ENCODE measurements at places on chromosomes 4 and X.

GRCh38 chr4:42488554-42488953 lies 91.3 kb downstream of the SHISA3 start:
- DNase-seq: no peak

DNA sequence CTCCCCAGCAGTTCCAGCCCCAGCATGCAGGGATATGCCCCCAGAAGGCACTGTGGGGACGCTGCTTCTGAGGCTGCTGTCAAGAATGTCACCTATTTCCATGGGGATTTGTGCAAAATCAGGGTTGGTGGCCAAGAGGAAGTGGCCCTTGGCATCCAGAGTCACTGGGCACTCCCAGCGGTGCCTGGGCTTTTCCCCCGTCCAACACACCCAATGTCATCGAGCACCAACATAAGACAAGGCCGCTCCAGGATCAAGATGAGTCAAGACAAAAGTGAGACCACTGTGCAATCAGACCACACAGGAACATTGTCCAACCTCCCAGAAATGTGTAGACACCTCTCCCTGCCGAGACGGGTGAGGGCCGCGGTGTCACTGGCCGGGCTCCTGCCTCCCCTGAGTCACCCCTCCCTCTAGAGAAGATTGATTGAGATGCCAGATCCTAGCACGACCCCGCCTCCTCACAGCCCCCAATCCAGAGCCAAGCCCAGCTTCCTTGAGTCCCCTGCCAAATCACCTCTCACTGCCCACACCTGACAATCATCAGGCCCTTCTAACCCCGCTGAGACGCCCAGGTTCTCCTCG lies 194.3 kb downstream of the AFAP1 start:
- DNase-seq: no peak

DNA sequence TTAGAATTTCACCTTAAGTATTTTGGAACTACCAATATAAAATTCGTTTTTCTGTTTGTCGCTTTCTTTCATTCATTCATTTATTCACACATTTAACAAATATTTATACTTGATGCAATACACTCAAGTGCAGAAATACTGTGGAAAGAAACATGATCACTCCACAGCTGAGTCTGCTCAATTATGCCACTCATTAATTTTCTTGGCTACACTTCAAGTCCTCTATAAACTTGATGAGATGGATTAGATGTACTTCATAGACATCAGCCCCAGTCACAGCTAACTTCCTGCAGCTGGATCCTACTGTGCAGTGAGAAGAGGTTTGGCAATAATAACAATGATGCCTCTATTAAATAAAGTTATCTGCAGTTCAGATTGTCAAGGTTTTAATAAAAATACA lies 208.1 kb downstream of the PDGFC start:
- no peak for DNase-seq

- no peak for DNase-seq
These were observed 352.8 kb downstream of the DHRSX start for GRCh38 chrX:2147928-2148327.

GRCh38 chr4:27251771-27252170 lies 391.1 kb downstream of the STIM2 start:
- no peak for DNase-seq

- DNase-seq: no peak
These were observed 81.2 kb upstream of the GPM6B start for GRCh38 chrX:13898083-13898482.

GRCh38 chr4:89599026-89599425 lies 237.9 kb downstream of the SNCA start:
- no peak for DNase-seq

DNA sequence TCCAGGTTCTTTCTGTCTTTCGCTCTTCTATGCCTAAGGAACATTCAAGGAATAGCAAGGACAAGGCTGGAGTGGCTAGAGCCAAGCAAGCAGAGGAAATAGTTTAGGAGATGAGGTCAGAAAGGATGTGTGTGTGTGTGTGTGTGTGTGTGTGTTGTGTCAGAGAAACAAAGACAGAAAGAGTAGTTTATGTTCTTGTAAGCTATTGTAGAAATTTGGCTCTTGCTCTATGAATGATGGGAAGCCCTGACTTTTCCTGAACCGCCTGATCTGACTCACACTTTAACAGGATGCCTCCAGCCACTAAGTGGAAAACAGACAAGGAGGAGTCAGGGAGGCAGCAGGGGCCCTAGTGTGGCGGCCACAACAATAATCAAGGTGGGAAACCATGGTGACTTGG lies 39.7 kb downstream of the LGI2 start:
- DNase-seq: peak; percentile 55

- DNase-seq: no peak
These were observed 559.1 kb downstream of the ZNF674 start for GRCh38 chrX:45986081-45986480.

DNA sequence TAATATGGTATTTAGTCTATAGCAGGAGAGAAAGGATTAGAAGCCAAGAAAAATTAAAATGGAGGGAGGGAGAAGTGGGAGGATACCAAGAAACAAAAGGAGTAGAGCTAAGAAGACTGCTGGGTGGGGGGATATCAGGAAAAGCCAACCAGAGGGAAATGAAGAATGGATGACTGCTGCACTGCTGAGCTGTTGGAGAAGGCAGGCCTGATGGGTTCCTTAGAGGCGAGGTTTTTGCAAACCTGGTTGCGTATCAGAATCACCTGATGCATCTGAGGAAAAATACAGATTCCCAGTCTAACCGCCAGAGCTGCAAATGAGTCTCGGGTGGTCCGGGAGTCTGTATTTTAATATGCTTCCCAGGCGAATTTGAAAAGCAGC lies 1.5 kb downstream of the PGRMC1 start:
- DNase-seq: no peak

DNA sequence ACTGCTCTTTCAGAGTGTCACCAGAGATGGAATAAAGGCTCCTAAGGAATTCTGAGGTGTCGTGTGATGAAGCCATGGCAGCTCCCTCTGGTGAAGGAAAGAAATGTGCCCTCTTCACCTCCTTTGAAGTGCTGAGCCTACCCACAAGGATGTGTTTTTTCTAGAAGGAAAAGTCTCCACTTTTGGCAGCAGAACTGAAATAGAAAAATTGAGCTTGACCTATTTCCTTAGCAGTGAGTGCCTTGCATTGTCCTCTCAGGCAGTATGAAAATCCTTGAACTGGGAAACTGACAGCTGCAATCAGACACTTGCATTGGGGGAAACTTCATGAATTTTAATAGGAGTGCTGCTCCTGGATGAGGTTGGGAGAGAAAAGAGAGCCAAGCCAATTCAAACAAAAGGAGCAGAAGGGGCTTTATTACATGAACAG lies 95.2 kb downstream of the DCLK2 start:
- no peak for DNase-seq

- no peak for DNase-seq
These were observed 471.8 kb downstream of the KCNIP4 start for GRCh38 chr4:21476757-21477156.

- no peak for DNase-seq
These were observed 25.9 kb upstream of the NDNF start for GRCh38 chr4:121098266-121098665.

GRCh38 chr4:27318740-27319139 lies 458.1 kb downstream of the STIM2 start:
- DNase-seq: peak; percentile 27

GRCh38 chrX:3293251-3293650 lies 53.2 kb downstream of the MXRA5 start:
- DNase-seq: no peak

DNA sequence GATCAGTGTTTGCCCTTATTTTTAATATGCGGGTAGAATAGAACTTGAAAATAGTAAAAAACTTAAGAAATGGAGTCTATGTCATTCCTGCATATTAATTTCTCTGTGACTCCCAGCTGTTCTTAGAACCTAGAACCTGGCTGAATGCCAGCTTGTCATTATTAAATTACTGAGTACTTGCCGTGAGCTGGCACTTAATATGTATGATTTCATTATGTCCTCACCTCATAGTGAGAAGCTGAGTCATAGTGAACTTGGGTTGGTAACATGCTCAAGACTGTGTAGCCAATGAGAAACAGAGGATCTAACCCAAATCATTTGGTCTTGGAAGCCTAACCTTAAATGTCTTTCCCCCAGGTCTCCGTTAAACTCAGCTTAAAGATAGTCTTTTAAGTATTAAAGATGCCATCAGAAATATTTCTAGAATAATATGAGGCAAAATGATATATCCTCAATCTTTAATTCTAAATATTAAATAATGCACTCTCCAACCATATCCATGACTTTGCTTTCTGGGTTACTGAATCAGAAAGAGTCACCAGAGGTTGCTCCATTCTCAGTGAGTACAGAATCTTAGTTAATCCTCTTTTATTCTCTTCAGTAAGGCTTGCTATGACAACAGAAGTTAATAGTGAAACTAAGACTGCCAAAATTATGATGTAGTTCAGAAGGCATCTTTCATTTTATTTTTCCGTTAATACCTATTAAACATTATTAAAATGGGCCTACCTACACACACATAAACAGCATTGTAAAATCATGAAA lies 58.6 kb upstream of the TLL1 start:
- DNase-seq: no peak

GRCh38 chr4:38242822-38243387 lies 282.7 kb downstream of the PTTG2 start:
- no peak for DNase-seq

- DNase-seq: peak; percentile 20
These were observed at the start of gene ARMCX1 for GRCh38 chrX:101550362-101550750. ARMCX1 (plus strand) TSS chrX:101550547; CDS start chrX:101552931, 2,384 bp downstream.

- DNase-seq: peak; percentile 24
These were observed 13.1 kb downstream of the TAB3 start for GRCh38 chrX:30875957-30876356.

GRCh38 chrX:47293106-47293505 lies 60.3 kb downstream of the USP11 start:
- DNase-seq: no peak

DNA sequence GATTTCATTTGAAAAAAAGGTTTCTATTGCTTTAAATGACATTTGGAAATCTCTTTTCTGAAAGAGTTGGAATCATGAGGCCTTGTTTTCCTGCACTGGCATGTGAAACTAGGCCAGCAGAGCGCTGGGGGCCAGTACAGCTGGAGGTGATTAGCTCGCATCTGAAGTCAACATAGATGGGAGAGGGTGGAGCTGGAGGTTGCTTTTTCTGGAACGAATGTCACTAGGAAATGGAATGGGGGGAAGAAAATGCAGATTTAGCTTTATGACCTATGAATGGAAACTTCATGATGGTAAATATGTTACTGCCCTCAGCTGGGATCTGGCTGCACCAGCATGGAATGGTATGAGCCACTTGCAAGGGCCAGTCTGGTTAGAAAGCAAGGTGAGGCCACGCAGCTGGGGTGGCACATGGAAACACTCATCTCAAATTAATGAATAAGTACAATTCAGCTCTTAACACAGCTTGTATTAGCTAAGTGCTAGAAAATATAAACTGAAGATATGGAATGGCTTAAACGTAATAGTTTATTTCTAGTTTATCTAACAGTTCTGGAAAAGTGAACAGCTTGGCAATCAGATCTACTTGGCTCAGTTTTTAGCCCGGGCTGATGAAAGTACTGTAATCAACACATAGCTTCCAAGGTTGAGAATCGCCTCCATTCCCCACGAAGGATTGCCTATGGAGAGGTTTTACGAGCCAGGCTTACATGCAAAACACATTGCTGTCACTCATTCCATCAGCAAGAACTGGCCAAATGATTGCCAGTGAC lies 32.5 kb downstream of the SLC10A6 start:
- DNase-seq: peak; percentile 63

GRCh38 chr4:143726714-143727113 lies 26.2 kb upstream of the FREM3 start:
- DNase-seq: no peak

- DNase-seq: no peak
These were observed 142.9 kb upstream of the ARX start for GRCh38 chrX:25158635-25159034.

GRCh38 chrX:68894513-68895340 lies 65.9 kb downstream of the EFNB1 start:
- DNase-seq: no peak

GRCh38 chrX:48792219-48792618 lies 5.8 kb downstream of the GATA1 start:
- DNase-seq: no peak

GRCh38 chr4:140020457-140021361 lies 133.3 kb downstream of the MAML3 start:
- DNase-seq: no peak

DNA sequence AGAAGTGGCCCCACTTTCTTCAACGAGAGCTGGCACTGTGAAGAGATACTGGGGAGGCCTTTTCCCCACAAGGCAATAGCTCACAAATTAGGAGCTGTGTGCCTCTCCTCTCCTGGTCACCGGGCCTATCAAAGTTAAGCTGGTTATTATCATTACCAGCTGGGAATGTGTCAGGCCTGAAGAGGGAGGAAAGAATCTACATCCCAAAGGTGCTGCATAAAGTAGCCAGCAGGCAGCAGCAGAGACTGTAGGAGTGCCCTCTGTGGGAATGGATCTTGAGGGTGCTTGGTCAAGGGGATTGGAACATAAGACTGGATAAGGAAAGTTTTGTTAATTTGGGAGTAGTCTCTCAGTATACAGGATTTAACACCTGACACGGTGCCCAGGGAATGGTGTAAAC lies 9.1 kb upstream of the TMPRSS11D start:
- no peak for DNase-seq
